Choroid plexus epithelial cell (primary cell): ENCODE measurements at places on chromosomes 11 and 22.

GRCh38 chr22:42547562-42547961, 6.2 kb upstream of the SERHL2 start:
- DNase-seq: no peak

DNA sequence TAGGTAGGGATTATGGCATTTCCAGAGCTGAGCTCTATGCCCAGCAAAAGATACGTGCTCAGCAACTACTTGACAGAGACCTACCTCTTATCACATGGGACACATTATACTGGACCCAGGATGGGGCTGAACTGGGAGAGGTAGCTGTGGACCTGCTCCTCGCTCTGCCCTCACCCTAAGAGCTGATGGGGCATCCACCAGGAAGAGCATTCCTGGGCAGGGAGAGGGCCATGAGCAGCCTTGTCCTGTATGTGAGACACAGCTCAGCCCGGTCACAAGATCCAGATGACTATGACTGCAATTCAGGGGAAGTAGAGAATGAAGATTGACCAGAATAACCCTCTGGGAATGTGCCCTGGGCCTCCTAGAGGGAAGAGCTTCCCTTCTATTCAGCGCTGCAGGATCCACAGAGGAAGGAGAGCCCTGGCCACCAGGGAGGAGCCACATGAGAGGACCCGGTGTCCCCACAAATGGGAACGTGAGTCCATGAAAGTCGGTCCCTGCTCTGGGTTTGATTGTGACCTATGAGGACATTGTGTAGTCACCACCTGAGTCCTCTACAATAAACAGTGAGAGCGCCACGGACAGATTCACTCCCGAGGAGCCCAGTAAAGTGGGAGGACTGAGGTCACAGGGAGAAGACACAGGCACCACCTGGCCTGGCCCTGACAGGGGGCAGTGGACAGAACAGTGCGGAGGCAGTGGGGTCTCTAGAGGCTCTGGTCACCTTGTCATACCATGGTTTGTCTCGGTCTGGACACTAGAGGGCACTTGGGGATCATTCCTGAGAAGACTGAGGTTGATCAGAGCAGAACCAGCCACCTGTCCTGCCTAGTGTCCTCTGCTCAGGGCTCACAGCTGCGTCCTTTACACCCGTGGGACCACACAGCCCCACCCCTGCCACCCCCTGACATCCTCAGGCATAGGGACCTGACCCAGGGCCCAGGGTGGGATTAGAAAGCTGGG, 99.5 kb downstream of the ZNF280B start:
- peak; percentile 44 for DNase-seq

DNA sequence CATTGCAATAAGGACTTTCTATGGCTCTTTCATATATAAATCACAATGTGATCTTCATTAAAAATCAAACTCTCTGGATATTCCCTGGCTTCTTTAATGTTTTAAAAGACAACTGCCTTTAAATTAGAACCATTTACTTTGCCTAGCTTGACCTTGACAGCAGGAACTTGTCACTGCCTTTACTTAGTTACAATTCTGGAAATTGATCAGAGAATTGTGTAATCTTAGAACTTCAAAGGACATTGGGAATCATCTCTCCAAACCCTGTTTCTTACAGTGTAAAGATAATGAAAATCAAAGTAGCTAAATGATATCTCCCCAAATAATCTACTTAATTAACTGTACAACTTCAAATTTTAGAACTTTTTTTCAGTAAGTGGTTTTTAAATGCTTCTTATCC, 517.6 kb upstream of the CCDC179 start:
- no peak for DNase-seq

DNA sequence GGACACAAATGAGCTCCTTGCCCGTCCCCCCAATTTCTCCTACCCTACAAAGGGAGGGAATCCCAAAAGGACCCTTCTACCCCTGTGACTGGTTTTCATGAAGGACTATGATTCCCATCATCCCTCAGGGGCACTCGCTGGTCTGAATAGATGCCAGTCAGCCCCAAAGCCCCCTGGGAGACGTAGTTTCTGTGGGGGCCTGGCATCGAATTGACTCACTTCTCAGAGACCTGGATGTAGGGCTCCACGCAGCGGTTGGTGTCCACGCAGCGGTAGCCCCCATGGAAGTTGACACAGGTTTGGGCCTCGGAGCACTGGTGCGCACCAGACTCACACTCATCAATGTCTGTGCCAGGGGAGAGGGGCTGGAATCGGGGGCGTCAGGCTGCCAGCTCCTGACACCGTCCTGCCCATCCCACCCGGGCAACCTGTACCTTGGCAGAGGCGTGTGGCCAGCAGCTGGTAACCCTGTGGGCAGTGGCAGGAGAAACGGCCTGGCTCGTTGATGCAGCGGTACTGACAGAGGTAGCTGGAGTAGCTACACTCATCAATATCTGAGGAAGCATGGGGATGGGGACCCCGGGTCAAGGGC, 4.4 kb downstream of the EFEMP2 start:
- DNase-seq: no peak

DNA sequence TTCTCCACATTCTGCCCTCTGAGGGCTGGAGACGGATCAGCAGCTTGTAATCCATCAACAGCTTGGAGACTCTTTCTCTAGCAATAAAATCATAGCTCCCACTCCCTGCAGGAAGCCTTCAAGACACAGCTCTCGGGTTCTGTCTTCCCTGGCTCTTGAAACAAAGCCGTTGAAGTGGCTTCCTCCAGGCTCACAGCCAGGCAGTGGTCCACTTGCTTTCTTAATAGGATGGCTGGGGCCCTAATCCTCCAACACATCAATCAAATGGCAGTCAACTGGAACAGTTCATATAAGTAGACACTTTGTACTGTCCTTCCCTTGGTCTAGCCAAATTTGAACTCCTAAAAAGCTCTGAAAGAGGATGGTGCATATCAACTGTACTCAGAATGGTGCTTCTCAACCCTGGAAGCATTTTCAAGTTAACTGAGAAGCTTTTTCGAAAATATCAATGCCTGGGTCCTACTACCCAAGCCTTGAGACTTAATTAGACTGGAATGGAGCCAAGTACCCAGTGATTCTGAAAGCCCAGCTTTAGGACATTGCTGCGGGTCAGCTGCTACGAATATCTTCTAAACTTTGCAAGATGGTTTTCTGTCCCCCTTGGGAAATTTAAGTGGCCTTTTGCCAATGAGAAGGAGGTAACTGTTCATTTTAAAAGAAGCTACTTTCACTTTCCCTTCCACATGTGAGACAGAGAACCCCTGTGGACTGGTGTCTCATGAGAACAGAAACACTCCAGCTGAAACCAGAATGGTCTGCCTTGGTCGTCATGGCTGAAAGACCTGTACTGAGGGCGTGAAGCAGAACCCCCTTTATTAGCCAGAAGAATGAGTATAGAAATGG, 74.7 kb downstream of the SC5D start:
- peak; percentile 65 for DNase-seq

GRCh38 chr22:44714703-44715350, 12.8 kb downstream of the PRR5 start:
- no peak for DNase-seq

DNA sequence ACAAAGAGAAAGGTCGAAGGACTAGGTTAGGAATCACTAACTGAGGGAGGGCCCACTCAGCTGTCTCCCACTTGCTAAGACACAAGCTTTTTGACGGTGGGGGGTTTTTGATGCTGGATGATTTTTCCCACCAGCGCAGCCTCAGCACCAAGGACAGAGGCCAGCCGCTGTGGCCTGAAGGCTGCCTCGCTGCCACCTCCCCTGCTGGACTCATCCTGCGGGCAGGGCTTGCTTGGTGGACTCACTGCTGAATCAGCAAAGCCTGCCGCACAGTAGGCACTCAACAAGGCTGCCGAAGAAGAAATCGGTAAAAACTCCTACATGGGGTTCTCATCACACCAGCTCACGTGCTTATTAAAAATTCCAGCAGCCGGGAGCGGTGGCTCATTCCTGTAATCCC, 2.6 kb downstream of the ALG12 start:
- no peak for DNase-seq

GRCh38 chr11:32895471-32895870, 2.9 kb downstream of the QSER1 start:
- DNase-seq: no peak

GRCh38 chr11:65423516-65424204, 1.1 kb downstream of the NEAT1 start:
- peak; percentile 64 for DNase-seq

DNA sequence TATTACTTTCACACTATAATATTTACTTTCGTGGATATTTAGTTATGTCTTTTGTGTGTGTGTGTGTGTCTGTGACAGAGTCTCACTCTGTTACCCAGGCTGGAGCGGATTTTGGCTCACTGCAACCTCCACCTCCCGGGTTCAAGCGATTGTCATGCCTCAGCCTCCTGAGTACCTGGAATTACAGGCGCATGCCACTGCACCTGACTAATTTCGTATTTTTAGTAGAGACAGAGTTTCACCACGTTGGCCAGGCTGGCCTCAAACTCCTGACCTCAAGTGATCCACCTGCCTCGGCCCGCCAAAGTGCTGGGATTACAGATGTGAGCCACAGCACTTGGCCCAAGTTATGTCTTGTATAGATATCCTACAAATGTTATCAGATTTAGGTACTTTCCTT, 9.9 kb downstream of the PISD start:
- no peak for DNase-seq

- no peak for DNase-seq
Observed at GRCh38 chr22:39655831-39656230, 85.3 kb downstream of the CACNA1I start.

DNA sequence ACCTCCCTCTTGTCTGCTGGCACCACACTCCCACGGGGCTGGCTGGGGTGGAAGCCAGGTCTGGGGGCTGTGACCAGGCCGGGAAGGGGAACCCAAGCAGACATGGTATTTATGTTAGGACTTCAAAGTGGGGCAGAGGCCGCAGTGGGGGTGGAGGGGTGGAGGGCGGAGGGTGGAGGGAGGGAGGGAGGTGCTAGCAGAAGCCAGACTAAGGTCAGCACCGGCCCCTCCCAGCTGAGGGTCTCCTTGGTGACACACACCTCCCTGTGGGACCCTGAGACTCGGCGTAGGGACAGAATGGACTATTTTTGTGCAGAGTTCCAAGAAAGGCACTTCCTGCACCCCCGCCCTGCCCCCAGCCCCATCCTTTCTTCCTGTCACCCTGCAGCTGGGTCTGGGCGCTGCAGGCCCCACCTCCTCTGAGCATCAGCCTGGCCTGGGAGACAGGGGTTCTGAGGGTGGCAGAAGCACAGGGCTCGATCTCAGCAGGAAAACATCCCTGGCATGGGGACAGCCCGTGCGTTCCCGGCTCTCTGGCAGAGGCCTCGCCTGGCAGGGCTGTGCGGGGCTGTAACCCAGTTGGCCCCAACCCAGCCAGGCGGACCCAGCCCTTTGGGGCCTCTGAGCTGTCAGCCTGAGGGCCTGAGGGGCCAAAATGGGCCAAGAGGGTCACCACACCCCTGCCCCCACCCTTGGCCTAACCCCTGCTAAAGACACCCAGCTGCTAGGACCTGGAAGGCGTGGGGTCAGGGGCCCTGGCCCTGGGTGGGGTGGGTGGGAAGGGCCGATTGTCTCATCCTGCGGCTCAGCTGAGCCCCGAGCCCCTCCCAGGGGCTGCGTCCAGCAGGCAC, 9.6 kb upstream of the CD248 start:
- peak; percentile 21 for DNase-seq

- DNase-seq: no peak
Observed at GRCh38 chr11:1834062-1834610, 654 bp upstream of the SYT8 start.

DNA sequence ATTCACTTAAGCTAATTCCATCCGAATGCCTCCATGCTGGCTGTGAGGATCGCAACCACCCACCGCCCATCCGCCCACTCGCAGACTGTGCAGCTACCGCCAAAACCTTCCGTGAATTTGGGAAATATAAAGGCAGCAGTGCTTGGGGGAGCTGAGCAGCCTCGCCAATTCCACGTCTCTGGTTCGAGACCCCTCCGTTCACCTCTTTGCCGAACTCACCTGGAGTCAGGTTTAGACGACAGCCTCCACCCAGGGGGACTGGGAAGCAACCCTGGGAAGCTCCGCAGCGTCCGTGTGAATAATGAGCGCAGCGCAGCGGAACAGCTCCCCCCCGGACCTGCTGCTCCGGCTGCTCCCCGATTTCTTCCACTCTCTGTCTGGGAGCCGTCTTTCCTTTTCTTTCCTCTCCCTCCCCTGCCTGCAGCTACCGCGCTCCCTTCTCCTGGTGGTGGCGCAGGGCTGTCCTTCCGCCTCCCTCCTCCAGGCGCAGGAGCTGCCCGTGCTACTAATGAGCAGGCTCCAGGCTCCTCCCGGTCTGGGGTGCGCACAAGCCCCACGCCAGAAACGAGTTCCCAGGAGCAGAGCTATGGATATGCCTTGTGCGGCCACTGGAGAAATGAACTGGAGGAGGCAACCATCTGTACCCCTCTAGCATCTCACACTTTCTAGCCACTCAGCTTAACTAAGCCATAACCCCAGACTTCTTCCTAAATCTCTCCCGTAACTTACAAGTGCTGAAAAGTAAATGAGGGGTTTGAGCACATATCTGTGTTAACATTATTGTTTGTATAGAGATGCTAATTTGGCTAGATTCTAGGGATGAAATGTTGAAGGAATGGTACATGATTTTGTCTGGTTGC, 107.3 kb downstream of the XKR3 start:
- no peak for DNase-seq

DNA sequence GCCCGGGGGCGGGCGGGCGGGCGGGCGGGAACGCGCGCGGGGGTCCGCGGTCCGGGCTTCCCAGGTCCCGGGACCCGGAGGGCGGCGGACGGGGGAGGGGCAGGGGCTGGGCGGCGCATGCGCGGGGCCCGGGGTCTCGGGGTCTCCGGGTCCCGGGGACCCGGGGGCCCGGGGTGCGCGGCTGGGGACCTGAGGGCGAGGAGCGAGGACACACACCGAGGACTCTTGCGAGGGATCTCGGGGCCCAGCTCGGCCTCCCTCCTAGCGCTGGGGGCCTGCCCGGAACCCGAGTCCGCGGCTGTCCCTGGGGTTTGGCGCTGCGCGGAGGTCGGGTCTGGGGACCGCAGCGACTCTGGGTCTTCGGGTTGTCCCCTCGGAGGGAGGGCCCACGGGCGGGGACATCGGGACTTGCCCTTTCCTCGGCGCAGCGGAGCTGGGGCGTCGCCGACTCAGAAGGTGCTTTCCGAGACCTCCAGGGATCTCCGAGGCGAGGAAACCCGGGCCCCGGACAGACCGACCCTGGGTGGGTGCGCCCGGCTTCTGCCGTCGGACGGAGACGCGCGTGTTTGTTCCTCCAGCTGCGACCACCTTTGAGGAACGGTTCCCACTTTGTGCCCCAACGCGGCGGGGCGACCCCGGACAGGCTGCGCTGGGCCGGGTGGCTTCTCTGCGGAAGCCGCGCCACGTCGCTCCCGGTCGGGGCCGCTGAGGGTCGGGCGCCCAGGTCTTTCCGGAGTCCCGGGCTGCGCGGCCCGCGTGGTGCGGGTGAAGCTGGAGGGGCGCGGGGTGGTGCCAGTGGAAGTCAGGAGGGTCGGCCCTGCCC, 540 bp downstream of the PPARA start:
- no peak for DNase-seq

DNA sequence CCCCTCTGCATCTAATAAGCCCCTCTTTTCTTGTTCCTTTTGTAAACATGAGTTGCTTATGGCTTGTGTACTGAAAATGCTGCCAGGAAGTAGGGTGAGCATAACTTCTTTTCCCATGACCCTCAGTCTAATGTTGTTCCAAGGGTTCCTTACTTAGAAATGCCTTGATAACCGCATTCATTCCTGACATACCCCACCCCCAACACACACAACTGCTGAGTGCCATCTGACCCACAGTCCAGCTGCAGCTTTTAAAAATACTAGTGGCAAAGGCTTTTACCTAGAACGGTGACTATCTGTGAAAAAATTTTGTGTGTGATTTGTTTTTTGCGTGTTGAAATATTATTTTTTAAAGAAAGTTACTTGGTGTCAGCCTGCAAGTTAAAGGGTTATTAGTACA, 52.6 kb downstream of the ARHGAP42 start:
- DNase-seq: peak; percentile 99
